ENCODE measurements at places on chromosomes 11 and 22.

- no peak for DNase-seq
Measured at GRCh38 chr11:78100261-78100660, 20.6 kb upstream of the NDUFC2 start.

DNA sequence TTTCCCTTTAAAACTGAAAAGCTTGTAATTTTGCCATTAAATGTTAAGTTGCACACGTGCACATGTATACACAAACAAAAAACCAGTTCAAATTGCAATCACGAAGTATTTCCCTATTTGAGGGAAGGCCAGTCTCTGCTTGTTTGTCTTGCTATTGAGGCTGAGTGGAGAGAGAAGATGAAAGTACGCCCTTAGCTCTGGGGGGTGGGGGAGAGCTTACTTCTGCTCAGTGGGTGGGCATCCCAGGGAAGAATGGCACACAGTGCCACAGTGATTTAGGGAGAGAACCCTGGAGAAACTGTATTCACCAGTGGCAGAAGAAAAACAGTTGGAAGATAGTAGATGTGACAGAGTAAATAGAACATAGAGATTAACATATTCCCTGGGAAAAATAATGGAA is 8.7 kb downstream of the YAP1 start:
- DNase-seq, result no peak

DNA sequence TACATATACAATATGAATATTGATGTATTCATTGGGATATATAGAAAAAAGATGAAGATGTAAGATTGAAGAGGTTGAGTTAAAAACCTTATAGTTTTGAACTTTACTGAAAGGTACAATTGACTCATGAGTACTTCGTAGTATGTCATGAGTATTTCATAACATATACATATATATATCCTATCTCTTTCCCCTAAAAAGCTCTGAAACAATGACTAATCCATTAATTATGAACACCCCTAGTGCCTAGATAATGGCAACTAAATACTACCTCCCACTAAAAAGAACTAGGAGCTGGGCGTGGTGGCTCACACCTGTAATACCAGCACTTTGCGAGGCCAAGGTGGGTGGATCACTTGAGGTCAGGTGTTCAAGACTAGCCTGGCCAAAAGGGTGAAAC is 31.5 kb downstream of the SLC35F2 start:
- no peak for DNase-seq

- DNase-seq, result no peak
Measured at GRCh38 chr11:116537709-116538108, 235.1 kb downstream of the BUD13 start.

GRCh38 chr22:21840236-21840823 is 27.1 kb downstream of the MAPK1 start:
- DNase-seq, result no peak
